ENCODE measurements at places on chromosomes 6 and 20.

DNA sequence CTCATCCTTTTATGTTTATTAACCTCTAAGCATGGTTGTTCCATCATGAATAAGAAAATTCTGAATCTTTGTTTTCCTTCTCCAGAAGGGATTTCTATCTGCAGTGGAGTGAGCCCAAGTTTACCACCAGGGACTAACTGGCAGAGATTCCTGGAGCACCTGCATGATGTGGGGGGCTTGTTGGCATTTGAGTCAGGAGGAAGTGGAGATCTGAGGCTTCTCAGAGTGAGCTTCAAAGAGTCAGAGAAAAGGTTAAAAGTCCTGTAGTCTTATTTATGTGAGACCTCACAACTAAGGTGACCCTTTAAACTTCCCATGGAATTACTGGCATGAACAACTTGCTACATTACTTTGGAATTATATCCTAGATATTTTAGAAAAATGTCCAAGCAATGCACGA is 138.1 kb upstream of the SLC24A3 start:
- DNase-seq, result no peak

GRCh38 chr20:25364879-25365699 is 25.5 kb downstream of the ABHD12 start:
- no peak for DNase-seq

GRCh38 chr20:30419466-30419865 is 838.0 kb upstream of the DEFB115 start:
- DNase-seq, result no peak

- no peak for DNase-seq
Measured at GRCh38 chr6:80728101-80728750, 621.8 kb downstream of the BCKDHB start.

DNA sequence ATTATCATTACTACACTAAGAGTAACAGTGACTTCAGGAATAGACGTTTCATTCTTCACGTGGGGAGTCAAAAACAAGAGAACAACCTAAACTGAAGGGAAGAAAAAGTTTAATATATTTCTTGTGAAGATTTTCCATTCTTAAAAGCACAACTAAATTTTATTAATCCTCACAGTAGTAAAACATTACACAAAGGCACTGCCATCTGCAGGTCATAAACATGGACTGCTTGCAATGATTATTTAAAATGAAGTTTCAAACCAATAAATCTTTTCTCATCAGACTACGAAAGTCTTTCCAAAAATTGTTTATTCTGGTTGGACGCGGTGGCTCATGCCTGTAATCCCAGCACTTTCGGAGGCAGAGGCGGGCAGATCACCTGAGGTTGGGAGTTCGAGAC is 2.6 kb downstream of the NCOA5 start:
- no peak for DNase-seq
